ENCODE measurements at places on chromosomes 1 and 21.
A peak's percentile ranks its signal among the peaks of the same experiment; 100 is the strongest.

- peak; percentile 52 for DNase-seq
Observed at GRCh38 chr1:200925831-200926230, 31.1 kb downstream of the INAVA start.

DNA sequence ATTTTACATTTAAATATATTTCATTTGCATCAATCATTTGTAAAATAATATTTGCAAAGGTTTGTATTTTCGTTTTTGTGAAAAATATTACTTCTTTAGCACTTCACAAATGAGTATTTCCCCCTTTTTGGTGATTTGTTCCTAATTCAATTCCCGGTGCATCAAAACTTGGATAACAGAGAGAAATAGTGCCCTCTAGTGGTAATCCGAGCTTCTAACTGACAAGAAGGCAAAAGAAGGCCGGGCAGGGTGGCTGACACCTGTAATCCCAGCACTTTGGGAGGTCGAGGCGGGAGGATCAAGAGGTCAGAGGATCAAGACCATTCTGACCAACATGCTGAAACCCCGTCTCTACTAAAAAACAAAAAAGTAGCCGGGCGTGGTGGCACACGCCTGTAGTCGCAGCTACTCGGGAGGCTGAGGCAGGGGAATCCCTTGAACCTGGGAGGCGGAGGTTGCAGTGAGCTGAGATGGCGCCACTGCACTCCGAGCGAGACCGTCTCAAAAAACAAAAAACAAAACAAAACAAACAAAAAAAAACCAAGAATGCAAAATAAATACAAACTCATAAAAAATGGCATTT is 137.7 kb downstream of the COL11A1 start:
- DNase-seq: peak; percentile 61

DNA sequence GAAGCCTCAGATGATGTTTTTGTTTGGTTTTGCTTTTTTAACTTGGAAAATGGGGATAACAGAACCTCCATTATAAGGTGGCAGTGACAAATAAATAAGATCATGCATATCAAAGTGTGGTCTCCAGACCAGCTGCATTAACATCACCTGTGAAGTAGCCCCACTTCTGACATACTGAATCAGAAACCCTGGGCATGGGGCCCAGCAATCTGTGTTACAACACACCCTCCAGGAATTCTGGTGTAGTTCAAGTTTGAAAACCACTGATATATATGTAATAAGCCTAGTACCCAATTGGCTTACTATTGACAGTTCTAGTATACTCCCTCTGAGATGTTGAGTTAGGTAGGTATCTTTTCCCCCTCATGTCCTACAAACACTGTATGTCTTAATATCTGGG is 24.1 kb upstream of the RNF19B start:
- DNase-seq: no peak

- no peak for DNase-seq
Observed at GRCh38 chr1:179115181-179115580, 33.3 kb downstream of the TOR3A start.

DNA sequence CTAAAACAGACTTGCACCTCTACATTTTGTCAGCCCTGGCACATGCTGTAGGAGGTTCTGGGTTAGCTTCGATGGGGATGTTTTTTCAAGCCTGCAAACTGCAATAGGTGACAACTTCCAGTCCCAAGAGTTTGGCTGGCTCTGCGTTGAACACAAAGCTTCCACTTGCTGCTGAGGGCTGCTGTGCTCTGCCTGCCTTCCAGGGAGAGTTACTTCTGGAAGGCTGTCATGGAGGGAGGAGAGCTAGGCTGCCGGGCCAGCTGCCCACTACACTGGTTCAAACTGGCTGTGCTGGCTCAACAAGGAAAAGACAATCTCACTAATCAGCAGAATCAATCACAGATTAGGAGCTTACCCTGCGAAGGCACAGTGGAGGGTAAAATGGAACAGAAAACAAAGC is 46.7 kb upstream of the PPP2R5A start:
- no peak for DNase-seq

All from Jurkat, Clone E6-1 (cell line).